IMR-90 (cell line): ENCODE measurements at places on chromosomes 16 and 17. TPM values are rescaled to one million over a fixed set of nuclear protein-coding genes. Genes with fewer than 3 reads are reported as not detected.
A peak's percentile ranks its signal among the peaks of the same experiment; 100 is the strongest.

TRPV3 gene
- total RNA-seq: under 0.01 and 0.18 TPM in 2 replicates

- DNase-seq: no peak
Observed at GRCh38 chr16:68383858-68384257, 64.5 kb downstream of the SMPD3 start.

KRTAP4-3 gene
- not detected in 2 replicates for total RNA-seq

SLFN14 gene
- not detected in 2 replicates for total RNA-seq

DNA sequence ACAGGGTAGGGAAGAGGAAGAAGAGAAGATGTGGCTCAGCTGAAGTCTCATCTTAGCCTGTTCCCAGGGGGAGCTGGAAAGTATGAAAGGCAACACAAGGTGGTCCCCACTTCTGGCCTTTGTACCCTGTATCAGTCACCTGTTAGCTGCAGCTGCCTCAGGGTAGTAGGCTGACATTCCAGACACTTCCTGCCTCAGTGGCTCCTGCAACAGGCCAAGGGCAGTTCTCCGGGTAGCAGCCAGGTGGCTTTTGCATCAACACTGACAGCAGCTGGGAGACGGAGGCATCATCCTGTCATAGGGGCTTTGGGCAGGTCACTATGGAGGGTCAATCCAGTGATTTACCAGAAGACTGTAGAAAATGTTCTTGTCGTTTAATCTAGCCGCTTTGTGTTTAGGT lies 124.0 kb downstream of the RGS9 start:
- no peak for DNase-seq

P2RX1 gene
- total RNA-seq: not detected in 2 replicates

DNA sequence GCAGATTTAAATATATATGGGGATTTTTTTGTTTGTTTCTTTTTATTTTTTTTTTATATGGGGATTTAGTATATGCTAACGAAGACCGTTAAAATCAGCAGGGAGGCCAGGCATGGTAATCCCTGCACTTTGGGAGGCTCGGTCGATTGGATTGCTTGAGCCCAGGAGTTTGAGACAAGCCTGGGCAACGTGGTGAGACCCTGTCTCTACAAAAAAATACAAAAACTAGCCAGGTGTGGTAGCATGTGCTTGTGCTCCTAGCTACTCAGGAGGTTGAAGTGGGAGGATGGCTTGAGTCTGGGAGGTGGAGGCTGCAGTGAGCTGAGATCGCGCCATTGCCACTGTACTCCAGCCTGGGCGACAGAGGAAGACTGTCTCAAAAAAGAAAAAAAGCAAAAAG lies 22.3 kb upstream of the MEIOC start:
- no peak for DNase-seq

DNA sequence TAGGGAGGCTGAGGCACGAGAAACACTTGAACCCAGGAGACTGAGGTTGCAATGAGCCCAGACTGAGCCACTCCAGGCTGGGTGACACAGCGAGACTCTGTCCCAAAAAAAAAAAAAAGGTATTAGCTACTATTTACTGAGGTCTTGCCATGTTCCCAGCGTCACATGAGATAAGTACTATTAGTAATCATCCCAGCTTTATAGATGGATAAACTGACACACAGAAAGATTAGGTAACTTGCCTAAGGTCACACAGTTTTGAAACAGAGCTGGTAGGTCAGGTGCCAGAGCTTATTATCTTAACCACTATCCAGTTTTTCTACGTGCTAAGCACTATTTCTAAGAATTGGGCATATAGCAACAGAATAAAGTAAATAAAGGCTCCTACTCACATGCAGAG lies 51.6 kb downstream of the TEX14 start:
- no peak for DNase-seq

- no peak for DNase-seq
Observed at GRCh38 chr16:15398618-15399316, 3.2 kb downstream of the MPV17L start.

DNA sequence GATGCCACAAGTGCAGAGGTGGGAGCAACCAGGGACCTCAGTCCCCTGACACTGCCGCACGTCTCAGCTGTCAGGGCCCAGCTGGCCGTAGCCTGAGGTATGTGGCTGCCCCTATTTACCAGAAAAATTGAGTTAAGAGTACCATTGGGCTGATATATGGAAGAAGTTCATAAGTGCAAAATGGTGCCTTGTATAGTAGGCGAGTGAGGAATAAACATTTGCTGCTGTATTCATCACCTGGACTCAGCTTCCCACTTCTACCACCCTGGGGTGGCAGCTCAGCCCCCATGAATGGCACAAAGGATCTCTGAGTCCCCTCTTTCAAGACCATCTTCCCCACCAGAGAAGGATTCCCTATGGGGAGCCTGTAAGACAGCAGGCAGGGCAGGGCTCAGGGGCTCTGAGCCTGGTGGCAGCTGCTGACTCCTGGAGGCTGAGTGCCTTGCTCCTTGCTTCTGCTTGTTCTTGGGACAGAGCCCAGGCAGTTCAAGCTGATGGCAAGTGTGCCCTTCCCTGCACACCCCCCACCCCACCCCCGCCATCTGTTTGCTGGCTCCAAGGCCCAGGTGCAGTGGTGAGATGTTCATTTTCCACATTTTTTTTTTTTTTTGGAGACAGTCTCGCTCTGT lies 29.0 kb downstream of the TRPV2 start:
- DNase-seq: no peak

GRCh38 chr16:85767531-85767930 lies 16.6 kb upstream of the C16orf74 start:
- peak; percentile 88 for DNase-seq

- DNase-seq: no peak
Observed at GRCh38 chr17:20706751-20707373, 127.3 kb downstream of the CDRT15L2 start.

DNA sequence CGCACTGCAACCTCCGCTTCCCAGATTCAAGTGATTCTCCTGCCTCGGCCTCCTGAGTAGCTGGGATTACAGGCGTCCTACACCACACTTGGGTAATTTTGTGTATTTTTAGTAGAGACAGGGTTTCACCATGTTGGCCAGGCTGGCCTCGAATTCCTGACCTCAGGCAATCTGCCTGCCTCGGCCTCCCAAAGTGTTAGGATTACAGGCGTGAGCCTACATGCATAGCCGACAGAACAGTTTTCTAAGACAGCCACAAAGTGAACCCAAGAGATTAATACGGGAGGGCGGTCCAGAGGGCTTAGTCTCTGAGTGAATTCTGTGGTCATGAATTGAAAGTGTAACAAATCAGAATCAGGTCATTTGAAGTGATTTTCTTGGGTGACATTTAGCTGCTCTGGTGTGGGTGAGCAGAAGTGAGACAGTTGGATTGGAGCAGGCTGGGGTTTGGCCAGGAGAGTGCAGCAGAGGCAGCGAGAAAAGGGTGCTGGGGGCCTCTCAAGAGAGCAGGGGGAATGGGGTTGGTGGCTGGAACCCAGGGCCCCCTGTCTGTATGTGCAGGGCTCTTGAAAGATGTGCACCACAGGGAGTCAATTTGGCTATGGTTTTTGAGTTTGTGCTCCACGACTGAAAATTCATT lies 231.4 kb upstream of the WSCD1 start:
- no peak for DNase-seq

GRCh38 chr17:67813803-67814180 lies 11.5 kb upstream of the BPTF start:
- DNase-seq: no peak

CCDC78 gene
- total RNA-seq: 0.54 and 0.56 TPM in 2 replicates

TBX21 gene
- total RNA-seq: not detected in 2 replicates

LRRC36 gene
- 0.18 TPM in 1 of 2 replicates, not detected in the other for total RNA-seq

MYH1 gene
- not detected in 2 replicates for total RNA-seq

WFDC1 gene
- total RNA-seq: 4.7 and 5.0 TPM in 2 replicates

DNA sequence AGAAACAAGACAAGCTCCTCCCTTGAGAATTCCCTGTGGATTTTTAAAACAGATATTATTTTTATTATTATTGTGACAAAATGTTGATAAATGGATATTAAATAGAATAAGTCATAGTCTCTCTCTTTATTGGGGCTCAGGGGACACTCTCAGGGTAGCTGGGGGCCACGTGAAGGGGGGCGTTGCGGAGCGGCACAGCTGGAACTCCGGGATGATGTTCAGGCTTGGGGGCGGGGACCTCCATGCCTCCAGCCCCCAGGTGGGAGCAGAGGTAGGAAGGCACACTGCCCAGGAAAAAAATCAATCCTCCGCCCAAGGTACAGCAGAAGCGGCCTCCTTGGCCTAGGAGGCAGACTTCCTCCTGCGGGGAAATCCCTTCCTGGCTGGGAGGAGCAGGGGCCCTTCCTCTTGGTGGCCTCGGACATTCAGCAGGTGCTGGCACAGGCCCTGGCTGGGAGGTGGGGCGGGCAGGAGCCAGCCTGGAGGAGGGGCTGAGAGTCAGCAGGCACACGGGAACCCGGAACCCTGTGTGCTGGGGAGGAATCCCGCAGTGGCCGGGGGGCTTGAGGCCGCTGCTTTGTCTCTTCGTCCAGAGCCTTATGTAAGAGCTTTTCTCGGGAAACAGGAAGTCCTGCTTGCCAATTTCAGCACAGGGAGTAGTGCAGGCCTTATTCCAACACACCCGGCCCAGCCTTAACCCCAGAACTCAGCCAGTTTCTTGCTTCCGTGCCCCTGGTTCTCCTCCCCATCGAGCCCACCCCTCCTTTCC lies 591 bp upstream of the TNFSF13 start:
- peak; percentile 49 for DNase-seq

HEXD gene
- total RNA-seq: 3.8 and 4.2 TPM in 2 replicates

KRTAP9-8 gene
- total RNA-seq: not detected in 2 replicates

LAT gene
- 0.18 TPM in 1 of 2 replicates, not detected in the other for total RNA-seq

E2F4 gene
- 57.5 and 63.4 TPM in 2 replicates for total RNA-seq

MAF gene
- total RNA-seq: under 0.01 TPM in 2 replicates
